ENCODE measurements at places on chromosomes 2 and 18.

DNA sequence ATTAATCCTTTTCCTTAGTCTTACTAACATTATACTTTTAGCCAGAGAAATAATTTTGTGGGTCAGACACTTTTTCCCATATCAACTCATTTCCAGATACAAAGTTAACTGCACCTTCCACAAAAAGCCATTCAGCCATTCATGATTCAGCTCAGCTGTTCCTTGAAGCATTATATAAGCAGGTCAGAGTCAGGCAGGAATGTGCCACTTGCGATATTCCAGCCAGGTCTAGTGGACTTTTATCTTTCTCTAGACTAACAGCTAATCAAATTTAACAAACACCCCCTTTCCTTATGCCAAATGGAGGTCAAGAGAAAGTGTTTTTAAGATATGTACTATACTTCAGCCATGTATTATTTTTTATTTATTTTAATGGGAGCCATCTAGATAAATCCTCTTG is 75.6 kb upstream of the EPB41L3 start:
- DNase-seq = no peak

DNA sequence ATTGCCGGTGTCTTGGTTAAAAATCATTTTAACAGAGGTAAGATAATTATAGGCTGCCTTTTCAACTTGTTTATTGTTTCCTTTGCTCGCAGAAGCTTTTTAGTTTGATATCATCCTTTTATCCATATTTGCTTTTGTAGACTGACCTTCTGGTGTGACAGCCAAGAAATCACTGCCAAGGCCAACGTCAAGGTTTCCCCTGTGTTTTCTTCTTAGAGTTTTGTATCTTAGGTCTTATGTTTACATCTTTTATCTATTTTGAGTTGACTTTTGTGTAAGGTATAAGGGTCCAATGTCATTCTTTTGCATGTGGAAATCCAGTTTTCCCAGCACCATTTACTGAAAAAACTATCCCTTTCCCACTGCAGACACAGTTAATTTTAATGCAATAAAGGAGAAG is 129.0 kb upstream of the ZFP36L2 start:
- no peak for DNase-seq

DNA sequence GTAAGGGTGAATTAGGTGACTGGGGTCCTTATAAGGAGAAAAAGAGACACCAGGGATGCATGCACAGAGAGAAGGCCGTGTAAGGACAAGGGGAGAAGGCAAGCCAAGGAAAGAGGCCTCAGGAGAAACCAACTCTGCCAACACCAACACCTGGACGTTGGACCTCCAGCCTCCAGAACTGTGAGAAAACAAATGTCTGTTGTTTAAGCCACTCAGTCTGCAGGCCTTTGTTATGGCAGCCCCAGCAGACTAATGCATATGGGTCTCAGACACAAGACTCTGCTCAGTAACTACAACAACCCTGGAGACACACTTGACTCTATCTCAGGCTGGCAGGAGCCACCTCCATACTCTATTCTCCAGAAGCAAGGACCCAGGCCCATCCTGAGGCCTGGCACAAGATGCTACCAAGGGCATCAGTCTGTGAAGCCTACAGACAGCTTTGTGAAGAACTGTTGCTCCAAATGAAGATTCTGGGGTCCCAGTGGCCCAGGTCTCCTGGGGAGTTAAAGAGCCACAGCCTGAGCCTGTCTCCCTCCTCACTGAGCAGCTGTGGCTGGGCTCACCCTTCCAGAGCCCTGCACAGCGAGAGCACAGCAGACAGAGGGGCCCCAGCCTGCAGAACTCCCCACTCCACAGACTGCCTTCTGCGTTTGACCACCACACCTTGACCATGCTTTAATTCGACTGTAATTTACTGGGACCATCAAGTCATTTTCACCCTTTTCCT is 43.0 kb upstream of the SLC35G4 start:
- no peak for DNase-seq

DNA sequence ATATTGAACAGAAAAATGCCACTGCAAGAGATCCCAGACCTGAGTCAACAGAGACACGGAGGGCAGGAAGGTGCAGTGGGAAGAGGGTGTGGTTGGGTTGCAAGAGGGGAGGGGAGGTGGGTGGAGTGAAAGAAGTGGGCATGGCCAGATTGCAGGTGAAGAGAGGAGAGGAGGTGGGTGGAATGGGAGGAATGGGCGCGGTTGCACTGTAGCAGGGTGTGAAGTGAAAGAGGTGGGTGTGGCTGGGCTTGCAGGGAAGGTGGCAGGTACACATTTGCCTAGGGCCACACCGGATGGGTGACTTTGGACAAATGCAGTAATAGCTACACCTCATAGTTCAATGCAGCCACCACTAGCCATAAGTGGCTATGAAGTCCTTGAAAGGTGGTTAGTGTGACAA is 71.1 kb downstream of the DOCK10 start:
- DNase-seq = no peak

GRCh38 chr2:76812156-76812555 is 710.0 kb downstream of the LRRTM4 start:
- DNase-seq = no peak

DNA sequence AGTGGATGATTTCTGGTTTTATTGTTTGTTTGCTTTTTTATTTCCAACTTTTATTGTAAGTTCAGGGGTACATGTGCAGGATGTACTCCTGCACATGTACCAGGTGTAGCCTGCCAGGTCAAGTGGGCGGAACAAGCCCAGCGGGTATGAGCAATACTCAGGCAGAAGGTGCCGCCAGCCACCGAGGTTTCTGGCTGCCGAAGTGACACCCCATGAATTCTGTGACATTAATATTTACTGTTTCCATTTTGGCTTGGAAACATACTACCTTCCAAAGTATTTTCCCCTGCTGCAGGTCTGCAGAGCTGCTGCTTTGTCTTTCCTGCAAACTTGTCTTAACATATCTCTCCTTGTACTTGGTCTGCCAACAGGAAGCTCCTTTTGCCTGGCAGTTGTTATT is 78.5 kb downstream of the PTPN4 start:
- DNase-seq = no peak

DNA sequence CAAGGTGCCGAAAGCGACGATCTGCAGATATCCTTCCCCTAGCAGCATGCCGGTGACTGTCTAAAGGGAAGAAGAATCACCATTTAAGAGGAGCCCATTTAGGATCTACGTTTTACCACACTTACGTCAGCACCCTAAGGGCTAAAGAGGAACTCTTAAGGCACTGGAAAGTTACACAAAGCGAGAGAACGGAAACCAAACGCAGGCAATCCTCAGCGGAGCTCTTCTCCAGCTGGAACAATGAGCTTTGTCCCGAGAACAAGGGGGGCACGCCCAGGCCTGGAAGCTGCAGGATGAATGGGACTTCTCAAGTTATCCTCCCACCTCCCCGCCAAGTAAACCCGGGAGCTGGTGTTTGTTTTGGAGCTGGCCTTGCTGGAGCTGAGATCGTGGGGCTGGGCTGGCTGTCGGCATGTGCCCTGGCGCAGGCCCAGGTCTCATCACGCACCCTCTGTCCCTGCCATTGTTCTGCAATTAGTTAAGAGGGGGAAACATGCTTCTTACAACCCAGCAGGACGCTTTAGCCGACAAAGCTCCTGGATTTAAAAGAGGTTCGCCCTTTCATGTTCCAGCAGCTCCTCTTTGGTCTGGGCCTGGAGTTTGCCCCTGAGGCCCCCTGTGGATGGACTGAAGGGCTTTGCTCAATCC is 36.4 kb downstream of the PXDN start:
- no peak for DNase-seq

DNA sequence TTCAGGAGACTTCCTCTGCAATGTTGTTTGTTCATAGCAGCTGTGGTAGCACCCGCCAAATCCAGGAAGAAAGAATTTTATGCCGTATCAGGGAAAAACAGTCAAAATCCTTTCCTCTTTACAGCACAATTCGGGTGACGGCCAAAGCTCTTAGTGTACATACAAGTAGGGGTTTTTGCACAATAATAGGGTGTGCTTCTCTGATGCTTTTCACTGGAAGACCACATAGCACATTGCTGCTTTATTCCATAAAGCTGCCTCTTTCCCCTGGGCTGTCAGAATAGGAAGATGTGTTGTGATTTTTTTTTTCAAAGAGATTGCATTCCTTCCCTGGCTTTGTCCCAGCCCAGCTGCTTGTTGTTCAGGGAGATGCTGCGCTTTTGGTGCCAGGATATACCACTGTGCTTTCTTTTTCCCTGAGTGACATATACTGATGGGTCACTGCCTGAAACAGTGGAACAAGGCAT is 27.2 kb upstream of the LANCL1 start:
- DNase-seq = no peak

DNA sequence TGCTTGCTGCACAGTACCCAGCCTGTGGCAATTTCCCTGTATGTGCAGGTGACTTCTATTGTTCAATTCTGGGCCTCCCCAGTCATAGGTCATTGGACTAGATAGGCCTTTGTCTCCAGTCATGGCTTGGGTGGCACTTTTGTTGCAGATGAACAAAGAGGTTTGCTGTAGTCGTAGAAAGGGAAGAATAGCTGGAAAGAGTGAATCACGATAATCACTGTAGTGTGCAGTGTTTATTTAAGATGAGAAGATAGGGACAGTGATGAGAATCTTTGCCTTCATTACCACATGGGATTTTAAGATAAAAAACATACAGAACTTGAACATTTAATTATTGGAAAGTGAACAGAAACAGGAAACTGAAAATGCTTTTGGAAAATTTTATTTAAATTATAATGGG is 156.1 kb upstream of the CYRIA start:
- no peak for DNase-seq

- DNase-seq = peak; percentile 97
Measured at GRCh38 chr2:54330162-54330925, 74.3 kb upstream of the TSPYL6 start.

DNA sequence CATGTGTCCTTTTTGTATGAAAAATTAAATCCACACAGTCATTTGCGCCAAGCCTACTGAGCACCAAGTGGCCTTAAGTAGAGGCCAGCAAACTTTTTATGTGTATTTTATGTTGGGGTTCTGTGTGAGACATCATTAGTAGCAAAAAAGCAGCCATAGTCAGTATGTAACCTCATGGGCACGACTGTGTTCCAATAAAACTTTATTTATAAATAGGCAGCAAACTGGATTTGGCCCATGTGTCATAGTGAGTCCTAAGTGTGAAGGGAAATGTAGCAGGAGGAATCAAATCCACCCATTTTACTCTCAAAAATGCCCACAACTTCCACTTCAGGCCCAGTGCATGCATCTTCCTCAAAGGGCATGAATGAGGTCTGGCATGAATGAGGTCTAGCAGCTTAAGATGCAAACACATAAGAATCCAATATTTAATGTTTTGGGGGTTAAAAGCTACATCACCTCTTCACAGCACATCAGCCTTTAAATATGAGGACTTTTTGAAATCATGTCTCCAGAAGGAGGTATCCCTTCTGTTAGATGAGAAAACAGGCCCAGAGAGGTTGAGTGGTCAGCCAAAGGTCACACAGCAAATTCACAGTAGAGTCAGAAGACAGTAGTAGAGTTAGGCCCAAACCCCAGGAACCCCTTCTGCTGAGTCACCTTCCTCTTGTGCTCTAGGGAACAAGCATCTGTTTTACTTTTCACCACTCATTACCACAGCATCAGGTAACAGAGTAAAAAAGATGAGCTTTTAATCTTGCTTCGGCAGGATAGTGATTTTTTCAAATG is 45.6 kb downstream of the MREG start:
- no peak for DNase-seq

- no peak for DNase-seq
Measured at GRCh38 chr18:39500306-39500705, 1934.7 kb upstream of the CELF4 start.

- no peak for DNase-seq
Measured at GRCh38 chr2:238854699-238855229, 6.9 kb downstream of the TWIST2 start.

GRCh38 chr2:240913810-240914644 is 7.9 kb downstream of the CROCC2 start:
- DNase-seq = no peak

DNA sequence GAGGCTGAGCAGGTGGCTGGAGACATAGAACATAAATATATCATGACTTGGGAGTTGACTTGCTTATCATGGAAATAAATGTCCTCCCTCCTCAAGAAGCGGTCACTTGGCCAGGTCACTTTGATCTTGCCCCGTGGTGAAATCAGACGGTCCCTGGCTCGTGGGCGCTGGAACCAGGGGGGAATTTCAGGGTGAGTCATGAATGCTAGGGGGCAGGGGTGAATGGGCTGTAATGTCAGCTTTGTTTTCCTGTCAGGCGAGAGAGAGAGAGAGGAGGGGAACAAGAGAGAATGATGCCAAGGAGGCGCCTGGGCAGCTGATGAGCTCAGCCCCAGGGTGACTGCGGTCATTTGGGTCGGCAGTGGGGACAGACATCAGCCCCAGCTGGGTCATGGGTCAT is 47.7 kb downstream of the RRM2 start:
- DNase-seq = no peak

DNA sequence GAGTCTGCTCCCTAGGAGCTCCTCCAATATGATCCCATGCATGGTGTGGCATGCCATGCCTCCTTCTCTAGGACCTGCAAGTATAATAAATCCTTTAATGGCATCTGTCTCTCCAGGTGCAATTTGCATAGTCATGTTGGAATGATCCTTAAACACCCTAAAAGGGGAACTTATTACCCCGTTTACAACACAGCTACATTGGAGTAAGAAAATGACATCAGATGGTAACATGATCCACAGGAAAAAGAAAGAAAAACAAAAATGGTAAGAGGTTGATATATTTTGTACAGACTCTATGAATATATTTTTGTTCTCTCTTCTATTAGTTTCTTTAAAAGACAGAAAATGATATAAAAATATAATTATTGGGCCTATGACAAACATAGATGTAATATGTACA is 79.0 kb downstream of the CRACDL start:
- DNase-seq = no peak

- DNase-seq = no peak
Measured at GRCh38 chr2:75055820-75056675, 97.6 kb downstream of the POLE4 start.

GRCh38 chr2:173982918-173983317 is 17.7 kb upstream of the SP3 start:
- no peak for DNase-seq

DNA sequence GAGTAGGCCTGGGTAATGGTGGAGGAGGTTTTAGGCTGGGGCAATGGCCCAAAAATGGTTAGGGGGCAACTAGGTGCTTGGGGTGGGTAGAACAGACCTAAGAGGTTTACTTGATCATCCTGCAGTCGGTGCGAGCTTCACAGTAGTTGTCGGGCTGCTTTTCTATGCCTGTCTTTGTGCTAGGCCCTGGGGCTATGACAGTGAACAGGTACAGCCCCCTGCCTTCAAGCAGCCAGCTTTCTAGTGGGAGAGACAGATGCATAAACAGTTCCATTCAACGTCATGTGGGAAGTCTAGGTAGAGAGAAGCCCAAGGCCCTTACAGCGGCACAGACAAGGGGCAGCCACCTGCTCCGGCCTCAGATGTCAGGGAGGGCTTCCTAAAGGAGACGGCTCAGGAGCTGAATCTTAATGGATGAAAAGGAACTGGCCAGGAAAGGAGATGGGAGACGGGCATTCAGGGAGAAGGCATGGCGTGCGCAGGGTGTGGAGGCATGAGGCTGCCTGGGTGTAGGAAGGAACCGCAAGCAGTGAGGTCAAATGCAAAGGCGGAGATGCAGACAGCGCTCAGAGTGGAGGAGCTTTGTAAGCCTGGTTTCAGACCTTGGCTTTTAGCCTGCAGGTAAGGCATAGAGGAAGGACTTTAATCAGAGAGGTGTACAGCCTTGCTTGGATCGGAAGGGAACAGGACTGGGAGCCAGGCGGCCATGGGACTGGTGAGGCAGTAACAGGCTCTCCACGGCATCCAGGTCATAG is 6.0 kb downstream of the CTIF start:
- no peak for DNase-seq

All from left renal cortex interstitium (tissue), 4 donors.